ENCODE measurements at places on chromosomes 16 and 17.

GRCh38 chr17:57724729-57725125 lies 20.4 kb downstream of the CCDC182 start:
- no peak for DNase-seq

- DNase-seq = no peak
These were observed 2.9 kb downstream of the GSDMB start for GRCh38 chr17:39915559-39915958.

DNA sequence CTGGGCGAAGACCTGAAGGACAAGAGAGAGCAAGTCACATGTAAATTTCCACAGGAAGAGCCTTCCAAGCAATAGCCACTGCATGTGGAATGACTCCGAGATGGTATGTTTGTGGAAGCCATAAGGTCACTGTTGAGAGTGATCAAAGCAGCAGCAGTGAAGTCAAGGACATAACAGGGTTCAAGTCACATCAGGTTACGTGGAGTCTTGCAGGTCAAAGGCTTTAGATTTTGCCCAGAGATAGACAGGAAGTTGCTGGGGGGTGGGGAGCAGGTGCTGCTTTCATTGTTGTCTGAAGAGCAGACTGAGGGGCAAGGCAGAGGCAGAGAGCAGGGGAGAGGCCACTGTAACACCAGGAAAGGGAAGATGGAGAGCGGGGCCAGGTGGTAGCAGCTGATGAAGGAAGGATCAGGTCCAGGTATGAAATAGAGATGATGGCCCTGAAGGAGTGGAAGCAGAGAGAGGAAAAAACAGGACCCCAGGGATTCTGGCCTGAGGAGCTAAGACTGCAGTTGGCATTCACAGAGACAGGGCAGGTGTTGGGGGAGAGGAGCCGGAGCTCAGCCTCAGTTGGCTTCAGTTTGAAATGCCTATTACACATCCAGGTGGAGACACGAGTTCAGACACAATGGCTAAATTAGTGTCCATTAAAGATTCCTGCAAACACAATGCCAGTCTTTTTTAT lies 129.3 kb upstream of the AXIN2 start:
- DNase-seq = no peak

DNA sequence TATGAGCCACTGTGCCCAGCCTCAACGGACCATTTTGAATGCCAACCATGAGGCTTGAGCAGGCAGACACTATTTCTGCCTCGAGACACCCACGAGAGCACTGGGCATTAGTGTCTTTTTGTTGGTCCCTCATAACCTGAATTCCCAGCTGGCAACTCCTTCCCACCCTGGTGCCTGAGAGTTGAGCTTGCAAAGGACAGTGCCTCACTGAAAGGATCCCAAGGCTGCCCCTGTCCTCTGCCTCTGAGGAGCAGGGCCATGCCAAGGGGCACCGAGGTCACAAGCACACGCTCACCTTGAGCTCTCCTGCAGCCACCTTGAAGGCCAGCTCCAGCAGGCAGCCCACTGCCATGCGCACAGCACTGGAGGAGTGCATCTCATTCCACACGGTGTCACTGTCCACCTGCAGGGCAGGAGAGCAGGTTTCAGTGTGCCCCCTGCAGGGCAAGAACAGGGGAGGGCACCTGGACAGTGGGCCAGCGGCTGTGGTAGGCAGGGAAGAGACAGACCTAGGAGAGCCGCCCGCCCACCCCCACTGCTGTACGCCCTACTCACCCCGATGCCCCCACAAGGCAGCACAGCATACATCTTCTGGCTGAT lies 12.8 kb downstream of the G6PC3 start:
- DNase-seq = no peak

GRCh38 chr16:58022601-58023371 lies 2.8 kb upstream of the MMP15 start:
- no peak for DNase-seq

DNA sequence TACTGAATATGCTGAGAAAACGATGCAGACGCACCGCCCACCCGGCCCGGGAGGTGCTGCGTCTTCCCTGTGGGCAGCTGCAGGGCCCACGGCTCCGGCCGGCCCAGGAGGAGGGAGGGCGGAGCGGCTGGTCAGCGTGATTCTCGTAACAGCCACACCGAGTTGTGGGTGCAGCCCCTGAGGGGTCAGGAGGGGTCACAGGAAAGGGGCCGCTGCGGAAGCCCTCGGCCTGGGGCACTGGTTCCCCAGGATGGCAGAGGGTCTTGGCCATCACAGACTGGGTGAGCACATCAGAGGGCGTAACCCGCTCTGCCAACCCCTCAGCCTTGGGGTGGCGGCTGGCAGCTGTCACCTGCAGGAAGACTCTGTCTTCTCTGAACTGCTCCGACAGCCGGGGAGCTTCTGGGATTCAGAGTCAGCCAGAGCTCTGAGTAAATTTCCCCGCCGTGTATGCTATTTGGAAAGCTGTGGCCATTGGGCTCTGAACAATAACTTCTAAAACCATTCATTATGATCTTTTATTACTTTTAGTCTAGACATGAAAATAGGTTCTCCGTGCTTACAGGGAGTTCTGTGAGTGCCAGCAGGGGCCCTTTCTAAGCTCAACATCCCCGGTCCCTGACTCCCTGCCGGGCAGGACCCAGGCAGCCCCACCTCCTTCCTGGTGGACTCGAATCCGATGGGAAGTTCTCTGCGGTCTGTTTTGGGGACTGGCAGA lies 87.4 kb upstream of the CHMP6 start:
- DNase-seq = no peak

DNA sequence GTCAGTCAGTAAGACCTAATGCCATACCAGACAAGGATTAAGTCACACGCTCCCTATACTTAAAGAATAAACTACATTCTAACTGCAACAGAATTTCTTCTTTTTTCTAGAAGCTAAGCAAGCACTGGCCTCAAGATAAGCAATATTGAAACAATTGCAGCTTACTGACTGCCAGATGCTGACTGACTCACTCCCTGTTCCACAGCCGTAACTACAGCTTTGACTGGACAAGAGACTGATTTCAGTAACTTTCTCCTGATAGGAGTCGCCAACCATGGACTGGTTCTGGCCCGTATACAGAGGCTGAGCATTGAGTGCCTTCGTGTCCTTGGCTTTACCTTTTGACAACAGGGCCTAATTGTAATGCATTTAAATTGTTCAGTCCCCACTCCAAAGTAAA lies 67.9 kb downstream of the TRIM37 start:
- no peak for DNase-seq

DNA sequence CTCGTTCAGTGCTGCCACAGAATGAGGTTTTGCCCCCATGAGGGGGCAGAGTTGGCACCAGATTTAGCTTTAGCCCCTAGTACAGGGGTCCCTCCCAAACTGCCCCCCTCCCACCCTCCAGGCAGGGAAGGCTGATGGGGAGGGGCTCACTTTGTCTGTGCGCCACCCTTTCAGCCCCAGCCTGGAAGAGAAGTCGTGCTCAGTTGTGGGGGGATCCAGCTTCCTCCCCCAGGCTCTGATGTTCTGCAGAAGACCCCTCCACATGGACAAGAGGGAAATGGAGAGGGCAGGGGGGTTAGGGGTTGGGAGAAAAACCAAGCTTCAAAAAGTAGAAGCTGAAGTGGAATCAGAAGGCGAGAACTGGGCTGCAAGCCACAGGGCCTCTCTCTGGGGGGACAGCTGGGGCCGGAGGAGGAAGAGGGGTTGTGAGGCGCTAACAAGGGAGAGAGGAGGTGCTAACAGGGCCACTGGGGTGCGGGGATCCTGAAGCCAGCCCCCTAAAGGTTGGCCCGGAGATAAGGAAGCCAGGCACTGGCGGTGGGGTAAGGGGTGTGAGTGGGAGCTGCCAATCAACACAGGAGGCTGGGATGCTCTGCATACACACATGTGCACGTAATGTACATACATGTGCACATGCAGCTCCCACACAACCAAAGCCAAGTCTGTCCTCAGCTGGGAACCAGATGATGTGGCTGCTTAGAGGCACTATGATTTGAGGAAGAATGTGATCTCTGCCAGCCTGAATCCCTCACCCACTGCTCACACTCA lies 7.0 kb upstream of the TMEM92 start:
- DNase-seq = no peak

- peak; percentile 86 for DNase-seq
These were observed at the start of gene SPNS1 for GRCh38 chr16:28974437-28975157. Gene SPNS1, plus strand, starts transcription at chr16:28974778. Its CDS starts 374 bp downstream, at chr16:28975152.

- no peak for DNase-seq
These were observed 155.3 kb downstream of the PITPNC1 start for GRCh38 chr17:67532326-67532871.

- DNase-seq = no peak
These were observed 50.2 kb downstream of the WSCD1 start for GRCh38 chr17:6120351-6120750.

GRCh38 chr16:56848955-56849689 lies 15.9 kb upstream of the SLC12A3 start:
- DNase-seq = no peak

DNA sequence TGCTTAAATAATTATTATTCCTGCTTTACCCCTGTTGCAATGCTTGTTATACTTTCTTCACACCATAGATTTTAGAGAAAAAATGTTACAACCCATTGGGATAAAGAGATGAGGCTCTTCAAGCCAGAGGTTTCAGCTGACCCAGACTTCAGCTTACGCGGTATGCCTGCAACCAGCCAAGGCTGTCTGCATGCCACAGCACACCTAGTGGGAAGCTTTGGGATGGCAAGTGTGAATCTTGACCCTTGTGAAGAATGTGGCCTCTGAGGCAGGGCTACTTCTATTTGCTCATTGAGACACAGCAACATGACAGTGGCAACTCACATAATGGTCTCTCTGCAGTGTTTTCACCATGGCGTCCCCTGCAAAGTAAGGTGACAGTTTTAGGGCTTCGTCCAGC lies 193.9 kb upstream of the PIRT start:
- no peak for DNase-seq

DNA sequence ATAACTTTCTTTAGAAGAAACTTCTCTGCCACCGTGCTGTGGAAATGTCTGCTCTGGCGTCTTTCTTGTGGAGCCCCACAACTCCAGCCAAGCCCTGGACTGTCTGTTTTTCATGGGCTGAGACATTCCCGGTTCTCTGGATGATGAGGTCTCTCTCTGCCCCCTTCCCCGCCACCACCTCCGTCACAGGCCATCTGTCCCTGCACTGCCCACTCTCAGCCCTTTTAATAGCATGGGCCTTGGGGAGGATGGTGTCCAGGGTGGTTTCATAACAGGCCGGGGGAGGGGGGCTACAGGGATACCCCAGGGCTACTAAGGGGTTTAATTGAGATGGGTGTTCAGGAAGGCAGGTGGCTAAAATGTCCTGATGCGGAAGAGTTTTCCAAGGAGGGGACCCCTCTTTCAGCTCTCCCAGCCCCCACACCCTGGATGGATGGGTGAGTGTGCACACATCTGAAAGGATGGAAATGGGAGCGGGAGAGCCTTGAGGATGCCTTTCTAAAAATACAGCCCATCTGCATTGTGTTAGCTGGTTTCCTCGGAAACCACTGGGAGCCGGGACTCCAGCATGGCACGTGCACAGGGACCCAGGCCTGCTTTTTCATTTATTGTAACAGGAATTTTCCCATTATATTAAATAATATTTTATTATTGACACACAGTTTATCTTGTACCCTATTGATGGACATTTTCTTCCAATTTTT lies 14.6 kb upstream of the NDRG4 start:
- DNase-seq = no peak

DNA sequence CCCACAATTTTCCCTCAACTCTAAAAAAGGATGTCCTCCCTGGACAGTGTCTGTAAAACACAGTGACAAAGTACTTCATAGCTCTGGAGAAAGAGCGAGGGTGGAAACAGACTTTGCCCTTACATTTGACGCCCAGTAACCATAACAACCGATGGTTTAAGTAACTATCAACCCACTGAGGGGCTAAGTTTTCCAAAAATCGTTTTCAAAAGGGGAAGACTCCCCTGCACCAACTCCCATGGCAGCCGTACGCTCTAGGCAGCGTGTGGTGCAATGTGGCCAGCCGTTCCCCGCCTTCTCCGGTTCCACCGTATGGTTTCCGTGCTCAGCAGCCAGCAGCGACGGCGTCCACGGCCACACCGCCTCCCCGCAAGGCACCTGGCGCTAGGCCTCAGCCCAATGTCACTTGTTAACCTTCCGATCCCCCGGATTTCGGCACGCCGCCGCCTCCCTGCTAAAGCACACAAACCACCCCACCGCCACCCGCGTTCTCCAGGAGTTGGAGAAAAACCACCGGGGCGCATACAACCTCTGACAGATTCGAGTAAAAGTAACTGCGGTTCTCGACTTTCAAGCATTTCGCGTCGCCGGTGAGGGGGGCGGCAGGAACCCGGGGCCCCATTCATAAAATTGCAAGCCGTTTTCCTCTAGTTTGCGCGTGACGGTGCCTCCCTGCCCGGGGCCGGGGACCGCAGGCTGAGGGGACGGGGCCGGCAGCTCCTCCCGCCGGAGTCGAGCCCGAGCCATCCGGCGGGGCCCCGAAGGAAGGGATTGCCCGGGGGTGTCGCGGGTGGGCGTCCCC lies 661 bp downstream of the TEX2 start:
- DNase-seq = peak; percentile 62

GRCh38 chr16:14186007-14186794 lies 115.1 kb downstream of the MRTFB start:
- no peak for DNase-seq

- no peak for DNase-seq
These were observed 206.2 kb upstream of the IRX5 start for GRCh38 chr16:54724346-54724925.

GRCh38 chr16:47258874-47259461 lies 115.2 kb upstream of the NETO2 start:
- no peak for DNase-seq

GRCh38 chr16:3328104-3328503 lies 22.8 kb downstream of the ZNF75A start:
- no peak for DNase-seq

DNA sequence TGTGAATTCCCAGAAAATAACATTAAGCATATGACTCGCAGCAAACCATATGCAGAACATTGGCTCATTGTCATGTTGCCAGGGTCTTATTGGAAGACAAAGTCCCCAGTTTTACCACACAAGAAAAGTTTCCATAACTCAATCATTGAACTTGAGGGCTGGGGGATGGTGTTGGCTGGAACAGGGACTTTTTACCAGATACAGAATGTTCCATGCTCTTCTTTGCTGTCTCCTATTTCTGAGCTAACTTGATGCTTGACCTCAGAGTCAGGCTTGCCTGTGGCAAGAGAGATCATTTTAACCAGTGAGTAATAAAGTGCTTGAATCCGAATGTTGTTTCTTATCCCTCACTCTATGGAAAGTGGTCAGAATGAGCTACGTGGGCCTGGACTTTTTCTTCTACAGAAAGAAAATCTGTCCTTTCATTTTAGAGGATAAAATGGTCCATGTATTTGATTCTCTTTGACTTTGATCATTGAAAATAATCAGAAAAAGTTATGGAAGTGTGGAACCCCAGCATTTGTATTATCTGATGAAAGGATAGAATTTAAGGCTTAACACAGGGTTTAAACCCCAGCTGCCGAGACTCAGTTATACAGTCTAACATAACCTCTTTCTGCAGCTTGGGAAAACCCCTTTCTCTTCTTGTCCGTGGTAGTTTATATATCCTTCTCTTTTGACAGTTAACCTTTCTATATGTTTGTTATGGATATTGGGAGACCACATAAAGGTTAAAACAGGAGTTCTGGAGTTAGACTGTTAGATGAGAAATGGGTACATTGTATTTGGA lies 67.0 kb downstream of the TUBD1 start:
- DNase-seq = no peak

Data from activated CD4-positive, alpha-beta T cell treated with anti-CD3 and anti-CD28 coated beads, Interleukin-2, amount 50 U/mL, for 1 hour (primary cell).